CD4-positive, alpha-beta T cell treated with Interferon gamma for 1 hour (primary cell): ENCODE measurements at places on chromosomes 13 and 19.
A peak's percentile ranks its signal among the peaks of the same experiment; 100 is the strongest.

DNA sequence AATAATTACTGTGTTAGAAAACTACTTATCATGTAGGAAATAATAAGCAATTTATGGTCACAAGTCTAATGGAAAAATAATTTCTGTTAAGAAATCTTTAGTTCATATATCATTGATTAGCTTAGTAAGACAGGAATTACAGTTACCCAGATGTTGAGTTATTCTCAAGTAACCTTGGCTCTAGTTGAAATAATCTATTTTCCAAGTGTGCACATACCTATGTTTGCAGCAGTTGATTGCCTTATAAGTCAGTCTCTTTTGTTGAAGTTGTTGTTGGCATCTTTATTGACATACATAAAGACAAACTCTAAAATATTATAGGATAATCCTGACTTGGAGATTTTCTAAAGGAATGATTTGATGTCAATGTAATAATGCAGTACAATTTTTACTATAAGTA, 511.4 kb upstream of the KLF12 start:
- DNase-seq = no peak

GRCh38 chr19:1608359-1609102, 3.3 kb upstream of the UQCR11 start:
- DNase-seq = no peak

- DNase-seq = no peak
Observed at GRCh38 chr19:6501740-6502648, at the start of gene TUBB4A. TSS of gene TUBB4A (minus strand) at chr19:6502309. CDS start at chr19:6502212, 97 bp downstream.

DNA sequence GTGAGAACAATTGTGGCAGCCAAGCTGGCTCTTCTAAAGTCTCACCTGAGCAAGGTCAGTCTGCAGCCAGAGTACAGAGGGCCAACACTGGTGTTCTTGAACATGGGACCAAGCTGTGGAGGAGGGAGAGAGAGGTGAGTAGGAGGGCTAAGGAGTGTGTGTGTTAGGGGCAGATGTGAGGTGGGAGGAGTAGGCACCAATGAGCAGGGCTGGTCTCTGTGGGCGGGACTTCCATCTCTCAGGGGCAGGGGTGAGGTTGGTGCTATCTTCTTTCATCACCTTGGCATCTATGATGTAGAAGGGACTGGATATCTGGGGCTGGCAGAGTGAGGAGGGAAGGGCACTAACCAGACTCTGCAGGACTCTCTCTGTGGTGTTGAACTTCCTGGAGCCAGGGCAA, 72.4 kb downstream of the MBD3L1 start:
- DNase-seq = no peak

DNA sequence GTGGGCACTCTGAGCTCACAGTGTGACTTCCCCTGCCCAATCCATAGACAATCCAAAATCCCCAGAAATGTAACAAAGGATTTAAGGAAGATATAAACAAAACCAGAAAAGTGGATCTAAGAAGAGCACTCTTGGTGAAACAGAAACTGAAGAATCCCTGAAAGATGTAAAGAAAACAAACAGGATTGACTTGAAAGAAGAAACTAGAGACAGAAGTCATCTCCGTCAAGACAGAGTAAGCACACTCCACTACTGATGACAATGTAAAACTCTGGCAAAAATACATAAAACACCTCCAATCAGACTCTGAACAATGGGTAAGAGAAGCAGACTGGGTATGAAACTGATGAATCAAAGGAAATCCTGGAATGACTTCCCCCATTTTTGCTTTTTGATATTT, 13.5 kb downstream of the TUBGCP3 start:
- no peak for DNase-seq

DNA sequence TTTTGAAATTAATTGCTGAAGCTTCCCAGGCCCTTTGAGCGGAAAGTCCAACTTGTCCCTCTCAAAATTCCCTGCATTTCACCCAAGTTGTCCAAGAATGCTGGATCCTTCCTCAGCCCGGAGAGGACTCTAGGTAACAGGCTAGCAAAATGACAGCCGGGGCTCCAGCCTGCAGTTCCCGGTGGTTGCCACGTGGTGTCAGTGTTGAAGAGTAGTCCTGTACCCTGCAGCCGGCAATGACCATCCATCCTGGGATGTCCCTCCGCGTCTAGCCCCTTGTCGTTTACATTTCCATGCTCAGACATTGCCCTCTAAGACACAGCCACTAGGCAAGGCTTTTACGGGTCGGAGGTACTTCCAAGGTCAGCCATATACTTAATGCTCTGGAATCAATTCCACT, 31.4 kb upstream of the MTIF3 start:
- DNase-seq = peak; percentile 6

DNA sequence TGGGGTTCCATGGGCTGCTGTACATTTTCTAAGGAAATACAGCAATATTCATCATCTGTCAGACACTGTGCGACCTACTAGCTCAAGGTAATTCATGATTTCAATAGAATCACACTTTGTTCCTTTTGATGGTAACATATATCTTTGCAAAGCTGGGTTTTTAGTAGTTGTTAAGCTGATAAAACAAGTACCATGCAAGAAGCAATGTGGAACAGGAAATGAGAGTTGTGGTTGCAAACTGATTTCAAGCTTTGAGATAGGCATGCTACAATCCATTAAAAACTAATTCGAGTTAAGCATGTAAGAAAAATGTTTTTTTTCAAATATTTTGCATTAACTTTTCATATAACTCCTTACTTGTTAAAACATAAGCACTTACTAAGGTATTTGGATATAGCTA, 6.8 kb upstream of the MBNL2 start:
- no peak for DNase-seq

- no peak for DNase-seq
Observed at GRCh38 chr19:48418317-48419064, 25.0 kb downstream of the GRIN2D start.

DNA sequence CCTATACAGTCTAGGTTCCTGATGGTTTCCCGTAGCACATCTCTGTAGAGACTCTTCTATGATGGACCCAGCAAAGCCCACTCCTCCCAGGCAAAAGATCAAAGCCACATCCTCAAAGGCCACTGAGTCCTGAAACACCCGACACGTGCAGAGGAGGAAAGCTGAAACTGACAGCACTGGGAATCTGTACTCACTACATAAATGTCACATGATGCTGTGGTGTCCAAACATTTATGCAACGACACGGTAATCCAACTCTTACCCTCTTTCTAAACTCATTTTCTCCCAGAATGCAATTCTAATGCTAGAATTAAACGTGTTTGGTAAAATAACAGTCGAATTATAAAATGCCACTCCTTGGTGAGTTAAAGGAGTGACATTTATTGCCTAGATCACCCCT, 7.0 kb upstream of the ZNF441 start:
- no peak for DNase-seq

DNA sequence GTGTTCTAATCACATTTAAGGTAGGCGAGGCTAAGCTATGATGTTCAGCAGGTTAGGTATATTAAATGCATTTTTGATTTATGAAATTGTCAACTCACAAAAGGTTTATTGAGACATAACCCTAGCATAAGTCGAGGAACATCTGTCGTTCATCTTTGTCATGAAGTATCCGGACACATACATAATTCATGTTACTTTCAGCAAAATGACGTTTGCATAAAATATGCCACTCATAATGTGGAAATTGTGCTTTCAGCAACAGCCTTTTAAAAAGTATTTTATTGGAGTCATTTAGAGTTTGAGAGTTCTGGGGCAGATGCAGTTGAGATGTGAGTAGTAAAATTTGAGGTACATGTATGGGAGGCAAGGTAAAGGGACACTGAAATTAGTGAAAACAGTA, 66.4 kb downstream of the NAA16 start:
- no peak for DNase-seq

DNA sequence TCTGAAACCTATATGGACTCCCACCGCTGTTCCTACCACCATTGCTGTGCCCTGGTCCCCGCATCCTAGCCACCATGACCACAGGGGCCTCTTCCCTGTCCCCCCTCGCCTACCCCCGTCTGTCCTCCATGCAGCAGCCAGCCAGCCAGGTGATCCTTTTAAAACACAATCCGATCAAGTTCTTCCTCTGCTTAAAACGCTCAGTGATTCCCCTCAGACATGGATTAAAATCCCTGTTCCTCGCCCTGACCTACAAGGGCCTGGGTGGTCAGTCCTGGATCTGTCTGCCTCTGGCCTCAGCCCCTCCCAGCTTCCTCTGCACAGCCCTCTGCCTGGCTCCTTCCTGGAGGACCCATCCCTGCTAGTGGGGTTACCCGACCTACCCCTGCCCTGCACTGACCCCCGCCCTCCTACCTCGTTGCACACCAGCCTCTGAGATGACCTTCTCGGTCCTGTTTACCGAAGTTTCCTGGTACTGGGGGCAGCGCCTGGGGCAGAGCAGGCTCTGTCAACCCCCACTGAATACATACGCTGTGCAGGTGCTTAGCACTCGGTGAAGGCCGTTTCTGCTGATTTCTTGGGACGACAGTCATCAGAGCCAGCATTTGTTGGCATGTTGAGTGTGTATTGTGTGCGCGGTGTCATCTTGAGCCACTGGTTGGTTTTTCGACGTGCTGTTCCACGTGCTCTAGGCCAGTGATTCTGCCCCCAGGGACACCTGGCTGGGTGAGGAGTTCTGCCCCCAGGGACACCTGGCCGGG, 14.7 kb upstream of the LENG8 start:
- no peak for DNase-seq

DNA sequence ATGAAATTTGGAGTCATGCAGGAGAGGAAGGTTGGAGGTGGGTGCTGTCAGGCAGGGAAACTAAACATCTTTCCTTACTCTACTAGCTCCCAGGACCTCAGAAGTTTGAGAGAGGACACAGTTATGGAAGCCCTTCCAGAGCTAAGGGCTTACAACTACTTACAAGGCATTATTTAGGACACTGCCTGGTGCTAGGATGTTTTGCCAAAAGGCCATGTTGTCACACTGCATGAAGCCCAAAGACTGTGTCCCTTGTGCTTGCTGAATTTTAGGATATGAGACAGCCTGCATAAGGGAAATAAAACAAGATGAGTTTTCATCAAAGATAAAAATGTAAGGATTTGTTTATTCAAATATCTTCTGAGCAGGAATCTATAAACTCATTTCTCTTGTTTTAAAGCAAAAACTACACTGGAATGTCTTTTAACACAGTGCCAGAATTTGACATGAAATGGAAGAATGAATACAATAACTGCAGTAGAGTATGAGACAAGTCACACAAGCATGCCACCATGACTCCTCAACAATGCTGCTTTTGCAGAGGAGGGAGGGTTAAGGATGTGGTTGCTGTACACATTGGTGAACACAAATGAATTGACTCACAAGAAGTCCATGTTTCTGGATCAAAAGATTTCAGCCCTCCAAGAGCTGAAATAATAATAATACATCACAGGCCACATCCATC, 258.4 kb downstream of the SPRY2 start:
- DNase-seq = no peak

- DNase-seq = no peak
Observed at GRCh38 chr13:31394506-31394905, 194.7 kb downstream of the B3GLCT start.

DNA sequence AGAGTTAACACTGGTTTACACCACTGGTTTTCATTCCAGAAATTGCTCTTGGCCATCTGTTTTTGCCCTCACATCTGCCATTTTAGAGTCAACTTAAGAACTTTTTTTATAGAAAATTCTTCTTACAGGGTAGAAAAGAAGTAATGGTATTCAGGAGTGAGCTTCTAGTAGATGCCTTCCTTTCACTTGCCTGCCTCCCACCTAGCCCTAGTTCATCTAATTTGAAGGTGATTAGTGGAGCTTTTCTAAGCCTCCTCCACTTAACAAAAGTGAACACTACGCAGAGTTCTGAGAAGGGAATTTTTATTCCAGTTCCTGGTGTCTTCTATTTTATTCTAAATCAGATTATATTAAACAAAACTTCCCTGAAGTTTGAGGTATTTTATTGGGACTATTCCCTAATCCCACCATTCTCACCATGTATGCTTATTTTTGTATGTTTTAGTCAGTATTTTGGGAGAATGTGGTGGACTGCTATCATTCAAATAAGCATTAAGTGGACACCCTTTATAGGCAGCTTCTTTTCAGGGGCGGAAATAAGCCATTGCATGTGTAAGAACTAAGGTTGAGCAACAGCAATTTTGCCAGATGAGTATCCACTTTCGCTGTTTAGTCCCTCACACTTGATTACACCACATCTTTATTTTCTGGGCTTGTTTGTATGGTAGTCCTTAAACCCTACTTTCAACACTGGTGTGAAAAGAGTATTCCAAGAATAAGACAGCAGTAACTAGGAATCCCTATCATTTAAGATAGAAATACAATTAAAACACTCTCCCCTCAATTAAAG, 156.9 kb downstream of the ENOX1 start:
- DNase-seq = no peak

DNA sequence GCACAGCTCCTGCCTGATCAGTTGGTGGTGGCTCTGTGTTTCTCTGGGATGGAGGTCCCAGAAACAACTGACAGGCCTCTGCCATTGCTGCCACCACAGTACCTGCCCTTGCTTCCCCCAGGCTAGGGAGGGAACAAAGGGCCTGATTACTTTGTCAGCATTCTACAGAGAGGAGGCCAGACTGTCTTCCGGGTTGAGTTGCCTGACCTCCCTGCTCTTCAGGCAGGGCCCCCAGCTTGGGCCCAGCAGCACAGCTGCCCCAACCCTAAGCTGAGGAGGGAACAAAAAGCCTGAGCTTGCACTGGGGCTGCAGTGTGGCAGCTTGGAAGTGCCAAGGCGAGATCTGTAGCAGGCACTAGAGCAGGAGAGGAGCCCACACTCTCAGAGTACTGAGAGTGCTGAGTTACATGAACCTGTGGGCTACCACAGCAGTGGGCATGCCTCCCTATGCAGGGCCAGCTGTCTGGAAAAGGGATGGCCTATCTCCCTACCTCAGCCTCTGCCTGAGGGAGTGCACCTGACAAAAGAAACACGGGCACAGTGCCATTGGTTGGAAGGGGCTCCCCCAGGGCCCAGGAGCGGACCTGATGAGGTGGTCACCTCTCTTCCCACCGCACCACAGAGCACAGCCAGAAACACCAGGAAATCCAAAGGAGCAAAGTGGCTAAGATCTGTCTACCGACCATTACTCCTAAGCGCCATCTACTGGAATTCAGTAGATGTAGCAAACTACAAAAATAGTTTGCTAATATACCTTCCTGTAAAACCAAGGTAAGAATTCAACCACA, 24.4 kb downstream of the SLC25A15 start:
- DNase-seq = no peak

DNA sequence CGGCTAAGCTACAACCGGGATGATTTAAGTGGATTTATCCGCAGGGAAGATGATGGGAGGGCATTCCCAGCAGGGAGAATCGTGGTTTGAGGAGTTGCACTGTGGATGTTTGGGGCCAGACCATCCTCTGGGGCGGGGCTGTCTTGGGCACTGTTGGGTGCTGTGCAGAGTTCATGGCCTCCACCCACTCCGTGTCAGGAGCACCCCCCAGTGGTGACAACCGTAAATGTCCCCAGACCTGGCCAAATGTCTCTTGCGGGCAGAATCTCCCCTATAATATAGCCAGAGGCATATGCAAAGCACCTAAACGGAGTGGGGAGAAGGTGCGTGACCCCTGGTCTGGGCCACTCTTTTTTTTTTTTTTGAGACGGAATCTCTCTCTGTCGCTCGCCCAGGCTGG, 40.2 kb downstream of the SMIM24 start:
- peak; percentile 51 for DNase-seq

DNA sequence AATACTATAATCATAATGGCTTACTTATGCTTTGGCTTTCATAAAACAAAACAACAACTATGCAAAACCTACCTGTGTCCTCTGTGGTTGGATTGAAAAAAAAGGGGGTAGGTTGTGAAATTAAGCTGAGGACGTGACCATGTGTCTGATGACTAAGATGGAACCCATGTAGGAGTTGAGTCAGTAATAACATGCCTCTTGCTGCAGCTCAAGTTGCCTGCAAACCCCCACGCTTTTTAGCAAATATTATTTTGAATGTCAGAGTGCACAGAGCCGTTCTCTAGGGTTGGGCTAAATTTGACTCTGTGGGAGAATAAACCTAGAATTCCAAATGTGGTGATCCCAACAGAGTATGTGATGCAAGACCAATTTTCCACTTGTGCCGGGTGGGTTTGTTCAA, 209.3 kb downstream of the KCNRG start:
- DNase-seq = no peak
